Bronchus fibroblast of lung (primary cell): ENCODE measurements at places on chromosomes 5 and 9. TPM values are rescaled to one million over a fixed set of nuclear protein-coding genes. Genes with fewer than 3 reads are reported as not detected.

The NUP214 gene
- total RNA-seq: 19.3 and 21.1 TPM in 2 replicates

The FKBP15 gene
- total RNA-seq: 11.0 and 15.1 TPM in 2 replicates

The PCDHGA3 gene
- 0.15 and 0.34 TPM in 2 replicates for total RNA-seq

The CMYA5 gene
- 0.30 and 0.34 TPM in 2 replicates for total RNA-seq

The PCDHA9 gene
- total RNA-seq: not detected in 2 replicates

The LHX6 gene
- not detected in 2 replicates for total RNA-seq

The C7 gene
- 3.0 and 3.4 TPM in 2 replicates for total RNA-seq

The ATP10B gene
- total RNA-seq: not detected in 2 replicates

The MARCHF6 gene
- total RNA-seq: 19.0 and 69.4 TPM in 2 replicates

The MARCOL gene
- not detected in 2 replicates for total RNA-seq

The FSTL4 gene
- 0.15 TPM in 1 of 2 replicates, not detected in the other for total RNA-seq

The OLFM1 gene
- 0.17 TPM in 1 of 2 replicates, not detected in the other for total RNA-seq

The SPAG8 gene
- 1.5 and 2.4 TPM in 2 replicates for total RNA-seq

The PGM5 gene
- 0.34 and 1.0 TPM in 2 replicates for total RNA-seq

The KIF20A gene
- total RNA-seq: 103 and 105 TPM in 2 replicates

The ZCCHC10 gene
- 7.9 and 8.9 TPM in 2 replicates for total RNA-seq

The EXD3 gene
- 10.9 and 11.1 TPM in 2 replicates for total RNA-seq

The TOMM5 gene
- 209 and 219 TPM in 2 replicates for total RNA-seq

The PRUNE2 gene
- 3.6 and 4.4 TPM in 2 replicates for total RNA-seq

The TPPP gene
- total RNA-seq: under 0.01 and 0.17 TPM in 2 replicates

The CCDC192 gene
- total RNA-seq: not detected in 2 replicates

The NMUR2 gene
- total RNA-seq: not detected in 2 replicates

The IGFBPL1 gene
- total RNA-seq: 0.34 TPM in 1 of 2 replicates, not detected in the other

The TPRN gene
- 6.1 and 6.4 TPM in 2 replicates for total RNA-seq

The ELAVL2 gene
- total RNA-seq: not detected in 2 replicates

The CSF2 gene
- total RNA-seq: 0.74 and 0.84 TPM in 2 replicates

The SPATA31E1 gene
- not detected in 2 replicates for total RNA-seq

The ARID3C gene
- total RNA-seq: not detected in 2 replicates

The TMOD1 gene
- total RNA-seq: 0.17 TPM in 1 of 2 replicates, not detected in the other

The S1PR3 gene
- total RNA-seq: 26.6 and 28.7 TPM in 2 replicates

The NACC2 gene
- total RNA-seq: 16.9 and 17.1 TPM in 2 replicates

The SOX30 gene
- 0.15 TPM in 1 of 2 replicates, not detected in the other for total RNA-seq

The PIP5K1B gene
- total RNA-seq: not detected in 2 replicates

The CD180 gene
- not detected in 2 replicates for total RNA-seq

The ZNF658 gene
- 1.8 and 2.2 TPM in 2 replicates for total RNA-seq

The URM1 gene
- 43.3 and 45.6 TPM in 2 replicates for total RNA-seq

The SPINK6 gene
- not detected in 2 replicates for total RNA-seq

The PHF24 gene
- 0.17 and 0.74 TPM in 2 replicates for total RNA-seq

The SECISBP2 gene
- total RNA-seq: 18.4 and 23.5 TPM in 2 replicates

The RAPGEF1 gene
- 14.5 and 18.0 TPM in 2 replicates for total RNA-seq
